ENCODE measurements at places on chromosomes 2 and 18. TPM values are rescaled to one million over a fixed set of nuclear protein-coding genes. Genes with fewer than 3 reads are reported as not detected.

MDH1B gene
- total RNA-seq = not detected

STPG4 gene
- not detected for total RNA-seq

DNA sequence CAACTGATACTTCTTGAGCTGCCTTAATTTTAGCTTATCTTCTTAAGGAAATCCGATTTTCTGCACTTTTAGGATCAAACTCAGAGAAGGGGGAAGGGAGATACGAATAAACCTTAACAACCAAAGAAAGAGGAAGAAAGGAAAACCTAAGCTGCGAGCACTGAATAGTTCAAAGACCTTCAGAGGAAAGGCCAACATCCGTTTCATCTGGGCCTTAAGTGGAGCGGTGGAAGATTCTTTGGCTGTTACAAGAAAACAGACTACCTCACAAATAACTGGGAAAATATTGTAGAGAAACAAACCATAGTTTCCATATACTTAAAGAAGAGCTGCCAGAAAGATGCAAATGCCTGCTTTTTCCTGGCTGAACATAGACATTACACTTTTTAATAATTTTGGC, 43.6 kb downstream of the VIT start:
- DNase-seq = no peak

GRCh38 chr2:113829270-113829669, 60.6 kb upstream of the ACTR3 start:
- DNase-seq = no peak

DNA sequence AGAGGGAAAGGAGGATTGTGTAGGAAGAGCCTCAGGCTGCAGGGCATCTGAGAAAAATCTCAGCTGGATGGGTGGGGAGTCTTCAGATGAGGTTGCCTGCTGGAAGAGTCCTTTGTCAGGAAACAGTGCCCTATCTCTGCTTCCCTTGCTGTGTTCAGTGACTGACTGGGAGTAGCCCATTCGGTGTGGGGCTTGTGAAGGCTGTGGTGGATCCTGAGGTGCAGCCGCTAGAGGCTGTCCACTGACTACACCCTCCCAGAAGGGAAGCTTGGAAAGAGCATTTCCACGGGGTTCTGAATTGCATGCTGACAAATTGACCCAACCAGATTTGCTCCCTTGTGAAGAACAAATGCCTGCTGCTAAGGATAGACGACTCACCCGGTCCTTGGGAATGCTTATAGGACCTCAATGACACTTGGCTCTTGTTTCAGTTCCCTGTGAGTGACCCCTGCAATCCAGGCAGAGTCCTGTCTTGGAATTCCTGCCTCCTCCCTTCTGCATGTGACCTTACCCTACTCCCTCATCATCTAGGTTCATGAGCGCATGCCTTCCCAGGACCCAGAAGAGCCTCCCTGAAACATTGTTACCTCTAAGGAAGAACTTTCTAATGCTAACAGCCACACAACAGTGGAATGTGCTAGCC, 109.7 kb upstream of the FAM136A start:
- DNase-seq = no peak

DNA sequence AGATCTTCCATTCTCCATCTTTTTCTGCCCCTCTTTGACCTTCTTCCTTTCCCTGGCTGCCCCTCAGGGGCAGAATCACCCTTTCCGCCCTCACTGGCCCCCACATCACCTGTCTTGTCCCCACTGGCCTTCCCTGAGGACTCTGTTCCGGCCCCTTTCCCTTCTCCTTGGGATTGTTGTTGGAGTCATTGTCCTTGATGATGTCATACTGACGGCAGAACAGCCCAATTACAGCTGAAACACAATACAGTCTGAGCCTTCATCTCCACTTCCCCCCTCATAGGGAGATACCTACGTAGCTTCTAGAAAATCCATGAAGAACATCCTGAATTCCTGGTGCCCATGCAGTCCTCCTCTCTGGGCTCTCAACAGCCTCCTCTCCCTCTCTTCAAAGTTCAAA, 2.4 kb downstream of the FNDC4 start:
- DNase-seq = no peak

ITPRIPL1 gene
- total RNA-seq = 13.1 TPM

GRCh38 chr2:121595012-121595891, 54.0 kb downstream of the CLASP1 start:
- DNase-seq = no peak

CCDC68 gene
- total RNA-seq = 0.13 TPM

GRCh38 chr18:45083226-45083855, 402.7 kb downstream of the SETBP1 start:
- no peak for DNase-seq

TDRD15 gene
- not detected for total RNA-seq

ANKRD12 gene
- total RNA-seq = 211 TPM

DNA sequence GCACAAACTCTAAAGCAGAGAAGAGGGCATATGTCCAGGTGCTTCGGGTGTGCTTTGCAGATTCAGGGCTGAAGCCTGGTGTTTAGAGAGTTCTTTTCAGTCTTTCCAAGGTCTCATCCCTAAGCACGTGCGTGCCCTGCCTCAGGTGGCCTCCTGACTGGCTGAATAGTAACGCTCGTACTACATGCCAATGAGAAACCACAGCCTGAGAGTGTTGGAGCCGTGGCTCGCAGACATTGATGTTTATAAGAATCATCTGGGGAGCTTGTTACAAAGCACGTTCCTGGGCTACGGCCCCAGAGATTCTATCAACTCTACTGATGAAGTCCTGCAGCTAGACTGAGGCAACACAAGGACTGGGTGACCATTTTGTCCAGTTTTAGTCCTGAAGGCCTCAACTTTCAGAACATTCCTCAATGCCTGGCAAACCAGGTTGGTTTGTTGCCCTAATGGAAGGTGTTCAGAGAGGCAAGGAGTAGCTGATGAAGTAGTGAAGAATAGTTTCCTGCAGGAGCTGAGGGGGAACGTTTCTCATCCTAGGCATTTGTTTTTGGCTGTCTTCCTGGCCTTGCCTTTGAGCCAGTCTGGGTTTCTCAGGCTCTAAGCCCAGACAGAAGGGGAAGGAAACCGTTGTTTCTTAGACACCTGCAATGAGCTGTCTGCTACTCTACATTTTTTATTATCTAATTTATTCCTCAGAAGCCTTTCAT, 31.5 kb upstream of the HAAO start:
- no peak for DNase-seq

DNA sequence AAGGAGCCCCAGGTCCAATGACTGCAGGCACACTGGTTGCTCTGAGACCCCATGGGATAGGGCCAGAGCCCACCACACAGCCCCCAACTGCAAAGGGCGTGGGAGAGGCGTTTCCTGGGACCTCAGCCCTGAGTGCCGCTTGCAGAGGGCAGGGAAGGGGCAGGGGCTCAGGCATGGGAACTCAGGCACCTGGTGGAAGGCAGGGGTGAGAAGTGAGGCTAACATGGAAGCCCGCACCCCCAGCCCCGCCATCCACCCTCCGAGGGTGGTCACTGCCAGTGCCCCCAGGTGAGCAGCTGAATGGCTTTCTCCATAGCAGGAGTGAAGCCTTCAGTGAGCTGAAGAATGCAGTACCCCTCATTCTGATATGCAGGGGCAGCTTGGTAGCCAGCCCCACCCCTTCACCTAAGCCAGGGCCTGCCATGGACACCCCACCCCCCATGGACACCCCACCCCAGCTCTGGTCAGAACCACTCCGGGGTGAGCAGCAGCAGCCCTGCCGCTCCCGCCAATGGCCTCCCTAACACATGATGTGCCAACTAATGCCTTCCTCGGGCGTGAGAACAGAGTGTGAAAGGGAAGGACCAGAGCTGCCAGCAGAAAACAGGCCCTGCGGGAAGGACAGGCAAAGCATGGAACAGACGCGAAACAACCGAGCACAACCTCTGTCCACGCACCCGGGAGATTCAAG, 6.6 kb downstream of the KIF1A start:
- no peak for DNase-seq
